ENCODE measurements at places on chromosomes 4 and X.

- peak; percentile 62 for DNase-seq
Observed at GRCh38 chrX:45851434-45851991, 650.8 kb upstream of the DIPK2B start.

DNA sequence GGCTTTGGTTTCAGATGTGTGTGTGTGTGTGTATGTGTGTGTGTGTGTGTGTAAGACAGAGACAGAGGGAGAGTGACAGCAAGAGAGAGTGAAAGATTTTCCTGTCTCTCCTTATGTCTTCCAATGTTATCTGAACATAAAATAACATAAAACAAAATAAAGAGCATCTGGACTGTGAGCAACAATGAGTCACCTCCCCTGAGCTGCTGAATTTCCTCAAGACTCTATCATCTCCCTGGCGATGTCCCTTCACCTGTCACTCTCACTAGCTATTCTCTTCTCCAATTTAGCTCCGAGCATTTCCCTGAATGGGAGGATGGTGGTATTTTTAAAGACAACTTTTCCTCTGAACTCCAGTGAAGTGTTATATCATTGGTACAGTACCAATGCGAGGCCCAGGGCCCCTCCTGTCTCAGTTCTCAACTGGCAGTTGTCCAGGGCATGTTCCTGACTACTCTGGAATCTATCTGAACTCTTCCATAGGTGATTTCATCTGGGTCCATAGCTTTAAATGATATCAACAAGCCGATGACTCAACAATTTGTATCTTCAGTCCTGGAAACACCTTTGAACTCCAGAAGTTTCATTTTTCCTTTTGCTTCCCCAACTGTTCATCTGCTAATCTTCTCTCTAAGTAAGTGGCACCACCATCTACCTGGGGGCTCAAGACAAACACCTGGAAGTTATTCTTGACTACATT is 195.0 kb upstream of the CLNK start:
- no peak for DNase-seq

GRCh38 chr4:60729194-60729593 is 470.9 kb upstream of the ADGRL3 start:
- no peak for DNase-seq

- DNase-seq, result no peak
Observed at GRCh38 chr4:4789462-4789861, 70.0 kb upstream of the MSX1 start.

DNA sequence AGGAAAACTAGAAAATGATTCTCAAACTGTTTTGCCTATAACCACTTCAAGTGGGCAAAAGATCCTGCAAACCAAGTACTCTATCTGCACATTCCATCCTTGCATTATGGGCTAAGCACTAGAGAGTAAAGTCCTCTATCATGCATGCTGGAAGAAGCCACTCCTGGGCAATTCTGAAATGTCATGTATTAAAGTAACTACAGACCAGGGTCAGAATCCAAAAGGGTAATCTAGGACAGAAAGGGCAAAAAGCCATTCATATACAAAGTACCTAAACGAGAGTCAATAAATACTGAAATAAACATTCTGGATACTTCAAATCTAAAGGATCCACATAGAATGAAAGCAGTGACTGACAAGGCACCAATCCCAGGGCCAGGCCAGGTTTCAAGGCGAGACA is 1.0 kb downstream of the SNX12 start:
- DNase-seq, result no peak

- DNase-seq, result no peak
Observed at GRCh38 chrX:74370487-74370886, 50.8 kb upstream of the SLC16A2 start.

- DNase-seq, result peak; percentile 36
Observed at GRCh38 chr4:110617646-110618580, 5.0 kb downstream of the PITX2 start.

DNA sequence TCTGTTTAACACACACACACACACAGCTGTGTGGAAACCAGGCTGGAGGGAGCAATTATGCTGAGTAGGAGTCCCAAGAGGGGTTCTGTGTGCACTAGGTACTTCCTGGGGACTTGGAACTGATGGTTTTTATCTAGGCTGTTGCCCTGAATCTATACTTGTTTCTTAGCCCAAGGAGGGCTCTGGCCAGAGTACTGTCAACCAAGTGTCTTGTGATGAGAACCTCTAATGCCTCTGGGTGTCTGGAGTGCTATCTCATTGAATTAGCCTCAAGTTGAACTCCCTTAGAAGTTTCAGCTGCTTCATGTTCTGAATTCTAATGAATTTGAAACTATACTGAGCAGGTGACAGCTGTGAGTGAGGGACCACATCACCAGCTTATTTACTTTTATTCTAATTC is 16.6 kb downstream of the ARHGAP24 start:
- no peak for DNase-seq

DNA sequence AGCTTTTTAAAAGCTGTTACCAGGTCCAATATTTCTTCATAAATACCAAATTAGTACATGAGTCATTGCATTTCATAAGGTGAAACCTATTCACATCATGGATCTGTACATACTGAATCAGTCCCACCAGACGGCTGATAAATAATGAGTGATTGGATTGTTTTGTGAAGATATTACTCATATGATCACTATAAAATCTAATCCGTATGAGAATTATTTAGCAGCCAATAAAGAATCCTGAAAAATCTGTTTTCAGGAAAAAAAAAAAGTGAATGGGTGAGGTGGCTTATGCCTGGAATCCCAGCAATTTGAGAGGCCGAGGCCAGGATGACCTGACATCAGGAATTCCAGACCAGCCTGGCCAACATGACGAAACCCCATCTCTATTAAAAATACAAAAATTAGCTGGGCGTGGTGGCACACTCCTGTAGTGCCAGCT is 438.1 kb downstream of the INPP4B start:
- no peak for DNase-seq

DNA sequence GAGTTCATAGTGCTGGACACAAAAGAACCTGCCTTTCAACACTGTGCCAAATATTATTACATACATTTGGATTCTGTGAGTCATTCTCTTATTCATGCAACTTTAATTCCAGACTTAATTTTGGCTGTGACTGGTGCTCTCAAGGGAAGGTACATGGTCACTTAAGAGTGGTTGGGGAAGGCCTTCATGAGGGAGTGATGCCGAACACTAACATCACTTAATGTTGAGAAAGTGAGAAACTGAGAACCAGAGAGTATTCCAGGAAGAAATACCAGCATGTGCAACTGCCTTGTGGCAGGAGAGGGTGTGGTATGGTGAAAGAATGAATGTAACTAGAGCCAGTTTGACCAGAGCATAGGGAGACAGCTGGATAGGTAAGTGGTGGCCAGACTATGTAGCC is 41.5 kb upstream of the FHDC1 start:
- DNase-seq, result no peak

DNA sequence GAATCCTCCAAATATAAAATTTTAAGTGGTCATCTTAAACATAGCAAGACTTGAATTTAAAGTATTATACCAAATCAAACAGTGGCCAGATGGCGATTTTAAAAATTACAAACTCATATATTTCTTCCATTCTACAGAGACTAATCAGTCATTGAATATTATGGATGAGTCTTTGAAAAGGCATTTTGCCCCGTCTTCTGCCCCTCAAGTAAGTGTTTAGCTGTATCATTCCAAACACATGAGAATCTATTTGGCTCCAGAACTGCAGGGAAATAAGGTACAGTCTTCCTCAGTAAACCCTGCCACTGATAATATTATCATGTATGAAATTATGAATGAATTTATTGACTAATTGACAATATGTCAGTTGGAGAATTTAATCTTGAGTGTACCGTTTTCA is 191.0 kb downstream of the SLC7A11 start:
- no peak for DNase-seq

GRCh38 chr4:60656171-60656570 is 544.0 kb upstream of the ADGRL3 start:
- no peak for DNase-seq

DNA sequence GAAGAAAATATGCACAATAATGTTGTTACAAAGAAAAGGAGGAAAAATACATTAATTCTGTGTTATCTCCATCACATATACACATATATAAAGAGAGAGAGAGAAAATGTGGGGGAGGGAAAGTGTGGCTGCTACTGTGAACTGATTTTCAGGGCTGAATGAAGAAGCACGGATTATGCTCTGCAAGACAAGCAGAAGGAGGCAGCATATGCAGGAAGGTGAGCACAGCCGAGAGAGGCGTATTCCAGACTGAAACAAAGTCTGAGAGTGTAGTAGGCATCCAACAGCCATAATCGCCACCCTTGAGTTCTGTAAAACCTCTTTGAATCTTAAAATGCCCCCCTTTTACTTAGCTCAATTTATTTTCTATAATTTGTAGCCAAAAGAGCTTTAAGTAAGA is 1081.8 kb upstream of the GRID2 start:
- DNase-seq, result no peak

- peak; percentile 61 for DNase-seq
Observed at GRCh38 chr4:123505095-123506010, 108.8 kb downstream of the SPRY1 start.

DNA sequence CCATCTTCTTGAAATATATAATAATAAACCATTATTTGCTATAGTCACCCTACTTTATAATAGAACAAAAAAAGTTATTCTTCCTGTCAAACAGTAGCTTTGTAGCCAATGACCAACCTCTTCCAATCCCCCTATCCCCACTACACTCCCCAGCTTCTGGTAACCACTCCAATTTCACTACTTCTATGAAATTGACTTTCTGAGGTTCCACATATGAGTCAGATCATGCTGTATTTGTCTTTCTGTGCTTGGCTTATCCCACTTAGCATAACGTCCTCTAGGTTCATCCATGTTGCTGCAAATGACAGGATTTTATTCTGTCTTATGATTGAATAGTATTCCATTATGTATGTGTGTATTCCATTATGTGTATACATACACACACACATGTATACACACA is 809.7 kb upstream of the NDST4 start:
- DNase-seq, result no peak

DNA sequence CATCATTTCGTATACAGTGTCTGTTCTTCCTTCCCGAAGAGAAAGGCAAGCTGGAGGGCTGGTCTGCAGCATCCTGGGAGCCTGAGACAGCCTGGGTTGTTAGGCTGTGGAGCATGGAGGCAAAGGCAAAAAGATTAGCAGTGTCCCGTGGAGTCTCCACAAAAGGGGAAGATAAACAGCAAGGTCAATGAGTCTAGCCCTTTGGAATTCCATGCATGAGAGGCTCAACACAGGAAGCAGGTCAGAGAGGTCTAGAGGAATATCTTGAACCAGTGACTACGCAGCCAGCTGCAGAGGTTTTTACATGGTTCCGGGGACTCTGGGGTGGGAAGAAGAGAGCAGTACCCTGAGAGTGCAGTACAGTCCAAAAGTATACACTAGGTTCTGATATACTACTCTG is 12.2 kb upstream of the MCF2 start:
- DNase-seq, result no peak

DNA sequence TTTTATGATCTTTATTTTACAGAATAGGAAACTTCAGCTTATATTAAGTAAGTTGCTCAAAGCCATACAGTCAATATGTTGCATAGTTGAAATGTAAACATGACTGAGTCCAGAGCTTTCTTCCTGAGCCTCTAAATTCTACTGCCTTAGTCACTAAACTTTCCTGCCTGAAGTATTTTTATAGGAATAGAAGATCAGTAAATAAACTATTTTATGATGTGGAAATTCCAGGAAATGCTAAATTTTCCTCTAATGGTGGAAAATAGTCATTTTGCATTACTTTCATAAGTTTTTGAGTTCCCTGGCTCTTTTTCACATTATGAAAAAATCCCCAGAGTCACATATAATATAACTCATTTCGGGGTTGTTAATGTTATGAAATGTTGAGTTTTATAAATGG is 182.8 kb downstream of the BANK1 start:
- DNase-seq, result no peak

- DNase-seq, result no peak
Observed at GRCh38 chr4:58649226-58649625, 1539.0 kb upstream of the IGFBP7 start.
